ENCODE measurements at places on chromosomes 11 and 22. TPM values are rescaled to one million over a fixed set of nuclear protein-coding genes. Genes with fewer than 3 reads are reported as not detected.

Gene POU2AF1
- total RNA-seq: 0.69 TPM

- DNase-seq: peak; percentile 75
These were observed at the start of the genes DCDC1 and DNAJC24 for GRCh38 chr11:31369348-31370329. Gene DCDC1, minus strand, starts transcription at chr11:31369739. Its CDS starts 41,459 bp downstream, at chr11:31328280. Gene DNAJC24, plus strand, starts transcription at chr11:31369860. Its CDS starts 889 bp downstream, at chr11:31370749.

- DNase-seq: no peak
These were observed 786.1 kb upstream of the CNTN5 start for GRCh38 chr11:98234698-98235097.

- DNase-seq: no peak
These were observed 153.9 kb downstream of the TRPC6 start for GRCh38 chr11:101429703-101430540.

- DNase-seq: no peak
These were observed 15.0 kb downstream of the MUC5AC start for GRCh38 chr11:1172729-1173117.

GRCh38 chr11:33731723-33732531 is 4.3 kb downstream of the CD59 start:
- DNase-seq: no peak
